Esophagus squamous epithelium (tissue), 5 donors: ENCODE measurements at places on chromosomes 7 and 10. TPM values are rescaled to one million over a fixed set of nuclear protein-coding genes. Genes with fewer than 3 reads are reported as not detected.

DNA sequence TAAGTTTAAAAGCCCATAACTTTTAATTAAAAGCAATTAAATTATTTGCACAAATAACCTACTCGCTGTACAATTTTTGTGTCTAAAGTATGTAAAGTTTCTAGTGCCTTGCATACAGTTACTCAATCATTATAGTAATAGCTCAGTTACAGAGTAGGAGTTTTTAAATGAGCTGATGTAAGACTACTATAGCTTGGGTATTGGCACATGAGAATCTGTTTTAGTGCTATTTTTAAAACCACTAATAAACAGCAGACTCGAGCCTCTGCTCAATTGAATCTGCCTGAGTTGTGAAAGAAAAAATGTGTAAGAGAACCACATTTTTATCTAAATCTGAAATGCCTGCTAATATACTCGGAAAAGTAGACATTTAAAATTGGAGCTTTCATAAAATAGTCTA is 31.1 kb downstream of the CTNNA3 start:
- no peak for DNase-seq

ANK3 gene
- total RNA-seq: 40.8 TPM

- DNase-seq: no peak
Observed at GRCh38 chr7:70402069-70402468, 729.9 kb upstream of the GALNT17 start.

- no peak for DNase-seq
Observed at GRCh38 chr7:141660259-141660658, 41.7 kb downstream of the DENND11 start.

SUGCT gene
- total RNA-seq: 0.83 TPM

DNA sequence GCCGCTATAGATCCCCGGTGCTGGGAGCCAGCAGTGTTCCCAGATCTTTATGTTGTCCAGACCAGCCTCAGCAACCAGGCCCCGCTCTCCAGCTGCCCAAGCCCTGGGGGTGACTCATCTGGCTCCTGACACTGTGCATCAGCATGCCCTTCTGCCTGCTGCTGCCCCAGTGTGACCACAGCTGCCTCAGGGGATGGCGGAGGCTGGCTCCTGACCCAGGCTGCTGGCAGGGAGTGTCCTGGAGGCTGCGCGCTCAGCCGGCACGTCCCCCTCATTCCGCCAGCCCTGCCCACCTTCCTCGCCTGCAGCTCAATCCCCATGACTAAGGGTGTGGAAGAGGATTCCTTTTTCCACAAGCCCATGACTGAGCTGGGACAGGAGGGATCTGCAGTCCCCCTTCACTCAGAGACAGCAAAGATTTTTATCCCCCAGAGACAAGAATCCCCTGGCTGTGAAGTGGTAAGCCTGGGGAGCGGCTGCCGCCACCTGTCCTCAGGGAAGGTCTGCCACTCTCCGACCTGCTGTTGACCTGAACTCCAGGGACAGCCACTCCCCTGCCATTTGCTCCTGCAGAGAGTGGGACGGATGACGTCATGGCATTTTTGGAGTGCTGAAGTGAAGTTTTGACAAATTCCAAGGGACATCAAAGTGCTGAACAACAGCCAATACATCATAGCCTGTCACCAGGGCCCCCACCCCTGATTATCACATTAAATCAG is 182.8 kb upstream of the BMPER start:
- DNase-seq: no peak

SPDYE2B gene
- total RNA-seq: not detected

DNA sequence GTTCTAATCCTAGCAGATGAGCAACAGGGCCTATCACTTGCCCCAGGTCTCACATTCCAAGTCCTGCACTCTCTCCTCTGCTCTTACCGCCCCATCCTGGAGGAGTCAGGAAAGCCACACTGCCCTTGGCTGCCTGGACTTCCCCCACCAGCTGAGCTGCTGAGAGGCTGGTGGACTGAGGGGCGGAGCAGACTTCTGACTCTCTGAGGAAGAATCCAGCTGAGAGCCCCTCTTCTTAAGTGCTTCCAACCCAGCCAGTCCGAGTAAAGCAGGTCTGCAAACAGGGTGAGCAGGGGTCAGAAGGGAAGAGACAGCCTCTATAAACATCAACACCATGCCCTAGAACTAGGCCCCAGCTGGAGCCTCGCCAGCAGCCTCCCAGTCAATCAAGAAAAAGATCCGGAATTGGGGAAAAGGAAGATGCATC is 92.4 kb upstream of the TMEM72 start:
- no peak for DNase-seq

CYP2C9 gene
- 5.1 TPM for total RNA-seq

GRCh38 chr7:30684351-30684750 is 2.1 kb upstream of the CRHR2 start:
- DNase-seq: no peak

DNA sequence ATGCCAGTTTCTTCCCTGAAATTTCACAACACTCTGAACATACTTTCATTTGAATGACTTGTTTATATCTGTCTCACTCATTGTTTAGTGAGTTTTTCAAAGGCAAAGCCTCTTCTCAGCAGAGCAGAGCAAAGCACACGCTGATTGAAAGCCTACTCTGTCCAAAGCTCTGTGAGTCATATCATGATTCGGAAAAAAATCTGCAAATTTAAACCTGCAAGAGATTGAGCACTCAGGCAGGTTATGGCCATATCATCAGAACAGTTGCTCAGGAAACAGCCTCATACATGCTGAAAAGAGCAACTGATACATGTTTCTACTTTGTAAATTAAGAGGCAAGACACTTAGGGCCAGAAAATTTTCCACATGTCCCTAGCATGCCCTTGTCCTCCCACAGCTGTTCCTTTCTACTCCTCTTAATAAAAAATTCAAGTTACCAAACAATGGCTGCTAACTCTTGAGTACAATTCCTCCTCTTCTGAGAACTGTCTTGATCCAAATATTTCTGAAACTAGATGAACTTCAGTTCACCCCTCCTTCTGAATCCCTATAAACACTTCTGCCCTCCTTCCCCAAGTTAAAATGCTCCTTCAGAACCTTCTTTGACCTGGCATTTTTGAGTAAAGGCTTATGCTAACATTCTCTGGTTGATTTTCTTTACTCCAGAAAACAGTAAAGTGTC is 140.6 kb upstream of the HPS1 start:
- no peak for DNase-seq

- DNase-seq: no peak
Observed at GRCh38 chr7:70321016-70321590, 722.8 kb downstream of the AUTS2 start.

PDK4 gene
- total RNA-seq: 129 TPM

DNA sequence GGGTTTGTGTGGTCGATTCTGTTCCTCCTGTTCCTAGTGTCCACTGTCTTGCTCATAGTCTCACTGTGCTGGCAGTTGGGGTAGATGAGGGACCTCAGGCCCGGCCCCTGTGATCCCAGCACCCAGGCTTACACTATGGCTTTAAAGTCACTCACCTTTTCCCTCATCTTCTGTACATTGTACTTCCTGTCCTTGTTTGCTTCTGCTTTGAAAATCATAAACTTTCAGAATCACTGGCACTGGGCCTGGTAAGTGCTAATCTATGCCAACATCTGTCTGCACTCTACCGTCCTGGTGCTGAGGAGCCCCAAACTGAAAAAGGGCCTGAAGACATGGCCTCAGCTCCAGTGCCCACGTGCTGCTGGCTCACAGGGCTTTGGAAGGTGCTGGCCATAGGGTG is 5.7 kb upstream of the TAS2R60 start:
- DNase-seq: no peak

DNA sequence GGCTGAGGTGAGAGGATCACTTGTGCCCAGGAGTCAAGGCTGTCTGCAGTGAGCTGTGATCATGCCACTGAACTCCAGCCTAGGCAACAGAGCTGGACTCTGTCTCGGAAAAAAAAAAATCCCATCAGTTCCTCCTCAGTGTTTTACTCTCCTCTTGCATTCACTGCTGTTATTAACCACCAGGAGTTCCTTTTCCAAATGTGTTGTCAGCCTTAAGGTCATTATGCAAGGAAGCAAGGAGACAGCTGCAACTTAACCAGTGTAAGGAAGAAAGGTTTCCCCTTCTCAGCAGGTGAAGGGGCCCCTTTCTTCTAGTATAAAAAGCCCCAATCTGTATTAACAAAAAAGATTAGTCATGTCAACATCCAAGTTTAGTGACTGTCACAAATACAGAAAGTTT is 86.6 kb upstream of the LEP start:
- DNase-seq: no peak

DNA sequence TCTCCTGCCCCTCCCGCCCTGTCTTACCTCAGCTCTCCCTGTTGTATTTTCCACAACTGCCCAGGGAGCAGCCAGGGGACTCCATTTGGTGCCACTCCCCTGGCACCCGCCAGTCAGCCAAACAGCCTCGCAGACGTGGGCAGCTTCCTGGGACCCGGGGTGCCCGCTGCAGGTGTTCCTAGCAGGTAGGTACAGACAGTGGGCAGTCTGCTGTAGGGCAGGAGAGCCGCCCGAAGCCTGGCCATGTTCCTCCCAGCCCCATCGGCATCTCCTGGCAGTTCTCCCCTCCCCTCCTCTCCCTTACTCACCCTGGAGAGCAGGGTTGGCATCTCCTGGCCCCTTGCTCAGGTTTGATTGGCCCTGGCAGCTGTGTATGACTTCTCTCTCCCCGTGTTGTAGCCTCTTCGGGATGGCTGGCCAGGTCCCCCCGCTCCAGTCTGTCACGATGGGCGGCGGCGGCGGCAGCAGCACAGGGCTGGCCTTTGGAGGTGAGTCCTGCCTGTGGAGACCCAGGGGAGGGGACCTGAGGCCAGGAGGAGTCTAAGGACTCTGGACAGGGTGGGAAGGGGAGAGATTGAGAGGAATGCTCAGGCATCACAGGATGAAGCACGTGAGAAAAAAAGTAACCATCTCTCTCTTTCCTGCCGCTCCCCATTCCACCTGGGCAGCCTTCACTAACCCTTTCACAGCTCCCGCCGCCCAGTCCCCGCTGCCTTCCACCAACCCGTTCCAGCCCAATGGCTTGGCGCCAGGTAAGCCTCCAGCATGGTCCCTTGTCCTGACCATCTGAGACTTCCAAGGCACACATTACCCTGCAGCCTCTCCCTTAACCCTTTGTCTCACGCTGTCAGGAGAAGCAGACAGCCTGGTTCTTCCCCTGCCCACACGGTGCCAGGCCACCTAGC is 11.3 kb downstream of the SAP25 start:
- no peak for DNase-seq

GRCh38 chr10:19628767-19629560 is 187.3 kb upstream of the PLXDC2 start:
- DNase-seq: no peak

GRCh38 chr10:49518566-49518965 is 20.4 kb downstream of the ERCC6 start:
- DNase-seq: no peak

DNA sequence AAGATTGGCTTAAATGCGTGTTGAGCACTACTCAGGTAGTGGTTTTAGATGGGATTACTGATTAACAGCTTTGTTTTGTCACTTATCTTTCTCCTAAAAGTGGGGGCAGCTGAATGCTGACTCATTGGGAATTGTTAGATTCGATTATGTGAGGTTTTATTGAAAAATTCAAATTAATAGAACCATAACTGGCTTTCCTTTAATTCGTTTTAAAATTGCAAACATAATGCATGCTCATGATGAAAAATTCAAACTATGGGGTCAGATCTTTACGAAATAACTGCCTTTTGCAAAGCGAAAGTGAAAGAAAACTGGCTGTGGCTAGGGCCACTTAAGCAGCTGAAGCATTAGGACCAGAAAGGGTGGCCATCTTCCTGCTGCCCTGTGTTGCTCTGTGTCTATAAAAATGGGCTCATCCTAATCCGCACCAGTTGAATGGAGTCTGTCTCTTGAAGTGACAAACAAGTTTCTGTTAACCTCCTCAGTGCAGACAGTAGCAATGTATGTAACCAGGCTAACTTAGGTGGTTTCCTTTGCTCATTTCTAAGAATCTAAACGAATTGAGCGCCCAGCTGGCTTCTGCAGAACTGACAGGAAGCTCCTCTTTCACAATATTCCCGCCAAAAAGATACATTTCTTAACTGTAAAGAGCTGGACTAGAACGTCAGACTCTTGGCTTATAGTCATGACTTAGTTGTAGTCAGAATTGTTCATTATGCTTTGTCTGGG is 27.8 kb downstream of the DENND10 start:
- no peak for DNase-seq

- no peak for DNase-seq
Observed at GRCh38 chr7:123660514-123661354, 5.1 kb downstream of the LMOD2 start.

GRCh38 chr10:18968159-18968558 is 80.4 kb upstream of the MALRD1 start:
- no peak for DNase-seq

GPR146 gene
- total RNA-seq: 3.2 TPM

- no peak for DNase-seq
Observed at GRCh38 chr10:24606021-24606420, 117.7 kb downstream of the ARHGAP21 start.

CCDC172 gene
- total RNA-seq: not detected

GRCh38 chr10:121362026-121362425 is 236.2 kb downstream of the FGFR2 start:
- DNase-seq: no peak

UCN3 gene
- total RNA-seq: not detected

- no peak for DNase-seq
Observed at GRCh38 chr7:133299676-133300075, 46.8 kb downstream of the EXOC4 start.

- peak; percentile 84 for DNase-seq
Observed at GRCh38 chr10:99430451-99431189, at the start of gene GOT1. Gene GOT1 (minus strand): TSS chr10:99430624. CDS start chr10:99430565, 59 bp downstream.
